Central memory CD8-positive, alpha-beta T cell (primary cell): ENCODE measurements at places on chromosomes 13 and 19.

DNA sequence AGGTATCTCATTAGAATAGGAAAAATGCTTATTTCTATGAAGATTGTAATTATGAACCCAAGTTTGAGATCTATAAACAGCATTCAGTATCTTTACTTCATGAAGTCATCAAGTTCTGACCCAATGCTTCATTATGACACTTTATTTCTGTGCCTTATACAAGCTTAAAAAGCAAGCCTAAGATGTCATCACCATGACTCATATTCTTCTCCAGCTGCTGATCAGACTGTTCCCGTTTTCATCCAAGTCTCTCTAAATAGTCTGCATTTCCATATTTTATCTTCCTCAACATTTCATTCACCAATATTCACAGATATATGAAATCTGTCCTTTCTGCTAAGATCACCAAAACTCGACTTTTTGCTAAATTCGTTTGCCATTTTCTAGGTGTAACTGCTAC, 1247.2 kb upstream of the PRR20A start:
- no peak for DNase-seq

DNA sequence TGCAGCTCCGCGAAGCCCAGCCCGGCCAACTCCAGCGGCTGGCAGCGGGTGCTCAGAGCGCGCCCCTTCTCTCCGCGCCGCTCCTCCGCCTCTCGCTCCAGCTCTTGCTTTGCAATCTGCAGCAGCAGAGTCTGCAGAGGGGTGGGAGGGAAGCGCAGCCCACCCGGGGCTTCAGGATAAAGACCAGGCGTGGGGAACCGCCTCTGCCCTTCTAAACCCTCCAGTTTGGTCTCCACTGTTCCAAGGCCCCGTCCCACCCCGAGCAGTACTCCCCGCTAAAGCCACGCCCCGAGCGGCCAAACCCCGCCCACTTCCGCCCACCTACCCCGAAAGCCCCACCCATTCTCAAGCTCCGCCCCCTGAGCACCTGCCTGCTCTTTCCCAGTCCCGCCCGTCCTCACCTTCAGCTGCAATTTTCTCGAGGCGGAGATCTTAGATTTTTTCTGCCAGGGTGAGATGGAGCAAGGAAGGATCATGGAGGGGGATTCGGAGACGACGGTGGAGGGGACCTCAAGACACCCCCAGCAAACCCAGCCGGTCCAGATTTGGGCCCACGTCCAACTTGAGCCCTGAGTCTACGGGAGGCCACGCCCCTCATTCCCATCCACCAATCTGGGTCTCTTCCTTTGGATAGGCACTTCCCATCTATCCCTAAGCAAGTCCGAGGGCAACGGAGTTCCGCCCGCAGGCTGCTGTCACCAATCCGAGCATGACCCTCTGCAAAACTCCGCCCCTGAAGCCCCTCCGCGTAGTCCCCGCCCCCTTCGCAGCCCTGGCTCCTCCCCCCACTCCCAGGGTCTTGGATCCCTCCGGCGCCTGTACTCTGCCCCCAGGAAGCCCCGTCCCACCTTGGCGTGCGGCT, 1.1 kb downstream of the TNNI3 start:
- no peak for DNase-seq

GRCh38 chr13:67135356-67135755, 94.8 kb downstream of the PCDH9 start:
- no peak for DNase-seq

DNA sequence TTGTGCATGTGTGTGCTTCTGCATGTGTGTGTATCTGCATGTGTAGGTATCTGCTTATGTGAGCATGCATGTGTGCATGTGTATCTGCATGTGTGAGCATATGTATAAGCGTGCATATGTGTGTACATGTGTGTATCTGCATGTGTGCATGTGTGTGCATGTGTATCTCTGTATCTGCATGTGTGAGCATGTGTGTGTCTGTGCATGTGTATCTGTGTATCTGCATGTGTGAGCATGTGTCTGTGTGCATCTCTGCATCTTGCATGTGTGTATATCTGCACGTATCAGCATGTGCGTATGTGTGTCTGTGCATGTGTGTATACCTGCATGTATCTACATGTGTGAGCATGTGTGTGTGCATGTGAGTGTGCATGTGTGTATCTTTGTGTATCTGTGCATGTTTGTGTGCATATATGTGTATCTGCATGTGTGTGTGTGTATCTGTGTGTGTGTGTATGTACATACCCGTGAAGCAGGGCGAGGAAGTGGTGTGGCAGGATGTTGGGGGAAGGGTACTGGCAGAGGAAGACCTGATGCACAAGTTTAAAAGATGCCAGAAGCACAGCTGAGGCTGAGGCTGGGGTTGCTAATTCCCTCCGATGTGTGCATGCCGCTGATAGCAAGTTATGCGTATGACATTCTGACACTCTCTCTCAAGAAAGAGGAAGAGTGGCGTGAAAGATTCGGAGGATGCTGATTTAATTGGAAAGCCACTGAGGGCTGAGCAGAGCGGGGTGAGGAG, 64.2 kb downstream of the TEX29 start:
- no peak for DNase-seq

DNA sequence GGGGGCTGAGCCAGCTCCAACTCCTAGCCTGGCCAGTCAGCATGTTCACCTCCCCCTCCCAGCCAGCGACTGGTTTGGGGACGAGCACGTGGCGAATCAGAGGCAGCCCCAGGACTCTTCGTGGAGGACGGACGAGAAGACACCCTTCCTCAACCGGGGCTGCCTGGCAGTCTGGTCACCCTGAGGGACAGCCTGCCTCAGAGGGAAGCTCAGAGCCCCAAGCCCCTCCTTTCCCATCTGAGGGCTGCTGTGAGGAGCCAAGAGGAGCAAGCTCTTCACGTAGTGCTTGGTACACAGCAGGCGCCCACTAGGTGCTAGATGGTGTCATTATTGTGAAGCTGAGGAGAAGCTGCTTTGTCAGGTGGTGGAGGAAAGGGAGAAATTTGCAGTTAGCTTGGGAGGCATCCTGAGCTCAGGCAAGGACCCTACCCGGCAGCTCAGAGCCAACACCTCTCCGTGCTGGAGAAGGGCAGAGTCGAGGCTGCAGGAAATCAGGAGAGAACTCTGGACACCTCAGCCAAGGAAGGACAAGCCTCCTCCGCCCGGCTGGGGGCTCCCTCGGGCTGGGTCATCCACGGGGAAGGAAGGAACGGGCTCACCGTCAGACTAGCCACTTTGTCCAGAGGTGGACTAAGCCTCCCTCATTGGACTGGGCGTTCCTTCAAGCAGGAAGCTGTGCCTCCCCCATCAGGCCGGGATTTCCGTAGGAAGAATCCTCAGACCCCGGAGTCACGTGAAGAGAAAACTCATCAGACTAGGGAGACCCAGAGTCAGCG, 14.9 kb upstream of the C2CD4C start:
- no peak for DNase-seq

- no peak for DNase-seq
Measured at GRCh38 chr13:32228330-32229041, 86.7 kb downstream of the ZAR1L start.

DNA sequence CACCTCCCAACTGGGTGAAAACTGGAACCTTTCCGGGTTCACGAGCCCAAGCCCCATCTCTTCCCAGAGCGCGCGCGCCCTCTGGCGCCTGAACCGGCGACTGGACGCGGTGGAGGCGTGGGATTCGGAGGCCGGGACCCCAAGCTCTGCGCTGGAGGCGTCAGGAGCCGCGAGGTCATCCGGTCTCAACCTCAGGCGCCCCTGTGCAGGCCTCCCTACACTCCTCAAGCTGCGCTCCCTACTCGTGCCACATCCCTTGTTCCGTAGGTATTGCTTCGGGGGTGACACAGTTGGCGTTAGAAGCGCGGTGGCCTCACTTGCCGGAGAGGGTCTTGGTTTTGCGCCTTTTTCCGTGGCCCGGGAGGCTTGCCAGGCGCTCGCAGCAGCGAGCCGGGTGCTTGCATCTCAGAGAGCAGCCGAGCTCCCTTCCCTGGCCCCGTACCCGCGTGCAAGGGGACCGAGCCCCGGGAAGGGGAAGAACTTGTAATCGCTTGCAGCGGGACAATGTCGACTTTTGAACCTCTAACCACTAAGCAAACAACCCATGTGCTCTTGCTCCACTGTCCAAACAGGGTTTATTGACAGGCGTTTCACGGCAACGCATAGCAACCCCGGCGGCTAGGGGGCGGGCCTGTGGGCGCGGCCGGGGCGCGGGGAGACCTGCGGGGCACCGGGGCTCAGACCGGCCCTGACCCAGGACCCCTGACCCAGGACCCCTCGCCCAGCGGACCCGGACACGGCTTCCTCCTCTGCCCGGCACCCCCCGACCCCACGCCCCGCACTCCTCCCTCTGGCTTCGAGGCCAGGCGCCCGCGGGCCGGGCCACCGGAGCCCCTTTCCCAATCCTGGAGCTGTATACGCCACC, 8.5 kb downstream of the CDX2 start:
- no peak for DNase-seq

DNA sequence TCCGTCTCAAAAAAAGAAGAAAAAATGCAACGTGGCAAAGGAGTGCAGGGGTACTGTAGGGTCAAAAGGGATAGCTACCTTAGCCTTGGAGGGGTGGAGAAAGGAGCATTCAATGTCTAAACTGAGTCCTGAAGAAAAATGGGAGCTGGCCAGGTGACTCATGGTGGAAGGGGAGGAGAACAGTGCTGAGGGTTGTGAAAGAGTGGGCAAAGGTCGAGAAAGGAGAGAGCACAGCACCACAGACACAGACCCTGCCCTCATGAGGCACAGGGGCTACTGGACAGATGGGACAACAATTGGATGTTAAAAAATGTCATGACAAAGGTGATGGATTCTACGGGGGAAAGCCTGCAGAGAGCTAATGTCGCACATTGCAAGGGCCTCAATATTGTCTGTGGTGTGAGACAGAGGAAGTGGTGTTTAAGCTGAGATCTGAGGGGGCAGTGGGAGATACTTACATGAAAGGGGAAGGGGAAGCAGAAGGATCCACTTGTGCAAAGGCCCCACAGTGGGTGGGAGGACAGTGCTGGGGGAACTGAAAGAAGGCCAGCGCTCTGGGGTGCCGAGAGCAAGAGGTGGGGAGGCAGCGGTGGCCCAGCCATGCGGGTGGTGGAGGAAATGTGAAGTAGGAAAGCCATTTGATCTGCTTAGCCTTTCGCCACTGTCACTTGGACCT, 42.9 kb upstream of the URAD start:
- DNase-seq = no peak

DNA sequence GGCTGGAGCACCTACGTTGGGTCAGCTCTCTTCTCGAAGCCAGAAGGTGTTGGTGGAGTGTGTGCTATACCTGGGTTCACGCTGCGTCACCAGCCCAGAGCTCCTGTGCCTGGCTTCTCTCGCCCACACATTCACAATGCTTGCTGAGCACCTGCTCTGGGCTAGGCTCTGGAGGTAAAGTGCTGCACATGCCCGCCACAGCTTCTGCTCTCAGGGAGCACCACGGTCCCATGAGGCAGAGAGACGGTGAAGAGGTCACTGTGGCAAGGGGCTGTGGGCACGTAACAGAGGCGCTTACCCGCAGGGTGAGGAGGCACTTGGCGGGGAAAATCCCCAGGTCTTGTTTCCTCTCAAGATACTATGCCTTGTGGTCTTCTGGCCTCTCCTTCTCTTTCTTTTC, 174.2 kb downstream of the TEX29 start:
- DNase-seq = no peak

- no peak for DNase-seq
Measured at GRCh38 chr13:112457081-112457480, 80.9 kb downstream of the SPACA7 start.
